ENCODE measurements at places on chromosomes 2 and 18.

DNA sequence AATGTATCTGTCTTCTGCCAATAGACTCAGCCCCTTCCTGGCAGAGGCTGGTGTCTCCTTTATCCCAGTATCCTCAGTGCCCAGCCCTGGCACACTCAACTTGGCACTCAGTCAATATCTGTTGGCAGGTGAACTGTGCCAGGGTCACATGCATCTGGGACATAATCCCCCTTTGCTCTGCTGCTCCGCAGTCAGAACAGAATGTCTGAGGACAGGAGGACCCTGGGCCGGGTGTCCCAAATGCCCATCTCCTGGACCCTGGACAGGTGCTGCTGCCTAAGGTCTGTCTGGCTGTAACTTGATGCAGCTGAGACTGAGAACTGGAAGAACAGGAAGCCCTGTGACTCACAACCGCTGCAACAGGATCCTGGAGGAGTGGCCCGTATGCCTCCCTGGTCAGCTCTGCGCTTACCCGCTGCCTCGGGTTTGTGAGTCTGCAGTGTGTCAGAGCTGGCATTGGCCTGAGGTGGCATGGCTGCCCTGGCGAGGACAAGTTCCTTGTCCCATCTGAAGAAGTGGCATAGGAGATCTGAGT lies 11.4 kb downstream of the HK2 start:
- peak; percentile 98 for DNase-seq

DNA sequence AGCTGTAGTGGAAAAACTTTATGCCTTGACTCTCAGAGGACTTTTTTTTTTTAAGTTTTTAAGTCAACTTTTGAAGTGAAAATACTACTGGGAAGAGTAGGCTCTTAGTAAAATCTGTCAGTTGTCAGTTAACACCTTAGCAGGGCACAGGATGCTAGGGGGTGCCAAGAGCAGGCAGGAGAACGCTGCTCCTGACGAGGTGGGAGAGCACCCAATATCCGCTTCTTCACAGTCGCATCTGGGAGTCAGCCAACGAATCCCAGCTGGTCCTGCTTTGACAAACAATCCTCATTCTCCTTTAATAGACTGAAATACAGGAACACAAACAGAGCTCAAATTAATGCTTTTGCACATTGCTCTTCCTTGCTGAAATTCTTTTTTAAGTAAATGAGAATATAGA lies 709.5 kb upstream of the ACVR2A start:
- no peak for DNase-seq

DNA sequence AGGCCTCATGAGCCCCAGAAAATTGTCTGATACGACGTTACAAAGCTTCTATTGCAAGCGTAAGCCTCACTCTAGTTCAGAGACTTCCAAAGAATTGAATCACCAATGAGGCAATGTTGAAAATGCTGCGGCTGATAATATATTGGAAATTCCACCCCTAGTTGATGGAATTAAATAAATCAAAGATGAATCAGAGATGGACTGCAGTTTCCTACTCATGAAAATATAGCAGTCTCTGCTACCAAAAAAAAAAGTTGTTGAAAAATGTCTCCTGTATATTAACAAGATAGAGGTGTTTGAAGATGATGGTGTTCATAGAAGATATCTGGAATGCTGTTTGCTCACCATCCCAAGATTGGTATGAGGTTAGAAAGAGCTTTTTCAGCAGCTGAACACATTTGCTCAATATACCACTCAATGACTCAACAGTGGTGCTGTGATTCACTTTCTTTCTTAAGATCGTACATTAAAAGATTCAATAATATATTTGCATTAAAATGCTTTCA lies 99.8 kb upstream of the ARHGAP28 start:
- DNase-seq: no peak

- DNase-seq: peak; percentile 45
These were observed 136.6 kb upstream of the ZC3H15 start for GRCh38 chr2:186349508-186349907.

DNA sequence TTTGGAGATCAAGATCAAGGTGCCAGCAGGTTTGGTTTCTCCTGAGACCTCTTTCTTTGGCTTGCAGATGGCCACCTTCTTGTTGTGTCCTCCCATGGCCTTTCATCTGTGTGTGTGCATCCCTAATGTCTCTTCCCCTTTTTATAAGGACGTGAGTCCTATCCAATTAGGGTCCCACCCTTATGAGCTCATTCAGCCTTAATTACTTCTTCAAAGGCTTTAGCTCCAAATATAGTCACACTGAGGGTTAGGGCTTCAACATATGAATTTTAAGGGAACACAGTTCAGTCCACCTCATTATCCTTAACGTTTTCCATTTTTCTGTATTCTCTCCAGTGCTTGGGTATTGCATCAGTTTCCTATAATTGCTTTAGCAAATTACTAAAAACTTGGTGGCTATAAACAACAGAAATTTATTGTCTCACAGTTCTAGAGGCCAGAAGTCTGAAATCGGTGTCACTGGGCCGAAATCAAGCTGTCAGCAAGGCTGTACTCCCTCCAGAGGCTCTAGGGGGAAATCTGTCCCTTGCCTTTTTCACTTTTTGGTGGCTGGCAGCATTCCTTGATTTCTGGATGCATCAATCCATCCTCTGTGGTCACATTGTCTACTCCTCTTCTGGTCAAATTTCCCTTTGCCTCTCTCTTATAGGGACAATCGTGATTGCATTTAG lies 34.1 kb downstream of the CDC42EP3 start:
- no peak for DNase-seq

DNA sequence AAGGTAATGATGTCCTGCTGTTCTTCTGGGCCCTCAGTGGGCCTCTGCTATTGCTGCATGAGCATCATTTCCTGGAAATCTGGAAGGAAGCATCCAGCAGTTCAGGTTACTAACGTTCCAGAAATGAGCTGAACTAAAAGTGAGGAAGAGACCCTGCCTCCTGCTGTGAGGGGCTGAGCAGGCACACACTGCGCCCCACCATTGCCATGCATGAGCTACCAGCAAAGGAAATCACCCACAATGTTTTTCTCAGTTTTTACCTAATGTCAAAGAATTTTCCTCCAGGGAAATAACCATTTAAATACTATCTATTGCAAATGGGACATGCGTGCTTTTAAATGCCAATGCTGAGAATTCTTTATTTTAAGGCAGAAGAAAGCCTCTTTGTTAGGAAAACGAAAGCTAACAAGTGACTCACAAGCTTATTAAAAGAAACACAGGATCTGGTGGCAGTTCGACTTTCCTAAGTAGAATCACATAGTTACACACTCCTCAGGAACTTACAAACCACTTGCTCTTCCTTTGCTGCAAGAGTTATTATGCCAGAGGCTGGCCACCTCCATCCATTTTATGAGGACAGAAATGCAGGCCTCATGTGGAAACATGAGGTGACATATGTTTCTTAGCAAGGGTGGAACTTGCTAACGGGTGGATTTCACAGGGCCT lies 152.6 kb upstream of the TTC39C start:
- DNase-seq: no peak

DNA sequence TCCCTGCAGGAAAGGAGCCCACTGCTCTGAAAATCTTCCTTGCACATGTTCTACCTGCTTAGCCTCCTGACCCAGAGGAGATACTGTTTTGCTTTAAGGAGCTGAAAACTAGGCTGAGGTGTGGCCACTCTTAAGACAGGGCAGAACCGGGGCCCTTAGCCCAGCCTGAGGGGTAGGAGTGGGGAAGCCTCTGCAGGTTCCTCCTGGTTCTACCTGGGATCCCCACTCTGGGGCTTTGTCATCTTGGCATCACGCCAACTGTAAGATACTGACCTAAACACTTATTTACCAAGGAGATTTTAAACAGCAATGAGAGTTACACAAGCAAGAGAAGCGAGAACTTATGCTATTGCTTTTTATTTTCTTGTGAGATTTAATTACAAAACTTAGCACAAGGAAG lies 86.9 kb downstream of the KCTD1 start:
- no peak for DNase-seq

GRCh38 chr18:31835528-31836133 lies 75.0 kb upstream of the SLC25A52 start:
- no peak for DNase-seq

GRCh38 chr2:13698847-13699246 lies 933.7 kb upstream of the LRATD1 start:
- DNase-seq: no peak

DNA sequence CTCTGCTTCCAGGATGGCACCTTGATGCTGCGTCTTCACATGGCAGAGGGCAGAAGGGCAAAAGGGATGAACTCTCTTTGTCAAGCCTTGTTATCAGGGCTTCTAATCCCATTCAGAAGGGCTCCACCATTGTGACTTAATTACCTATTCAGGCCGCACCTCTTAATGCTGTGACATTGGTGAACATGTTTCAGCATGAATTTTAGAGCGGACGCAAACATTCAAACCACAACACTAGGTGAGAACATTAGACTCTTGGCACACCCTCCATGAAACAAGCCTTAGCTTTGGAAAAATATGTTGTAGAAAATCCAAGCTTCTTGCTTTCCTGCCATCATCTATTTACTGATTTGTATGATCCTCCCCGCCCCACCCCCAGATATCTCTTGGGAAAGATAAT lies 17.9 kb downstream of the DAW1 start:
- no peak for DNase-seq

DNA sequence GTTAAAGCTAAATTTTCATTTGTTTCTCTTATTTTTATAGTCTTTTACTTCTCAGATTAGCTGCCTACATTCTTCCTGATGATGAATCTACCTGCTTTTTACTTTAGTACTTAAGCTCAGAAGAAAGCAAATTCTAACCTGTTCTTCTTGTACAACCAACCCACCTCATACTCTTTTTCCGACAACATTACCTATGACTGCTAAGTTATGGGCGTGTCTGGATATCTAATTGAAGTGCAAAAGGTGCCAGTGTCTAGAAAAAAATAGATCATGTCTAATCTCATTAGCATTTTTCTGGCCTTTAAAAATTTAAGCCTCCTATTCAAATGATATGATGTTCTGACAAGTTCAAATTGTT lies 1.5 kb upstream of the RGPD4 start:
- DNase-seq: no peak

- no peak for DNase-seq
These were observed 9.4 kb downstream of the C2orf42 start for GRCh38 chr2:70181363-70181956.

DNA sequence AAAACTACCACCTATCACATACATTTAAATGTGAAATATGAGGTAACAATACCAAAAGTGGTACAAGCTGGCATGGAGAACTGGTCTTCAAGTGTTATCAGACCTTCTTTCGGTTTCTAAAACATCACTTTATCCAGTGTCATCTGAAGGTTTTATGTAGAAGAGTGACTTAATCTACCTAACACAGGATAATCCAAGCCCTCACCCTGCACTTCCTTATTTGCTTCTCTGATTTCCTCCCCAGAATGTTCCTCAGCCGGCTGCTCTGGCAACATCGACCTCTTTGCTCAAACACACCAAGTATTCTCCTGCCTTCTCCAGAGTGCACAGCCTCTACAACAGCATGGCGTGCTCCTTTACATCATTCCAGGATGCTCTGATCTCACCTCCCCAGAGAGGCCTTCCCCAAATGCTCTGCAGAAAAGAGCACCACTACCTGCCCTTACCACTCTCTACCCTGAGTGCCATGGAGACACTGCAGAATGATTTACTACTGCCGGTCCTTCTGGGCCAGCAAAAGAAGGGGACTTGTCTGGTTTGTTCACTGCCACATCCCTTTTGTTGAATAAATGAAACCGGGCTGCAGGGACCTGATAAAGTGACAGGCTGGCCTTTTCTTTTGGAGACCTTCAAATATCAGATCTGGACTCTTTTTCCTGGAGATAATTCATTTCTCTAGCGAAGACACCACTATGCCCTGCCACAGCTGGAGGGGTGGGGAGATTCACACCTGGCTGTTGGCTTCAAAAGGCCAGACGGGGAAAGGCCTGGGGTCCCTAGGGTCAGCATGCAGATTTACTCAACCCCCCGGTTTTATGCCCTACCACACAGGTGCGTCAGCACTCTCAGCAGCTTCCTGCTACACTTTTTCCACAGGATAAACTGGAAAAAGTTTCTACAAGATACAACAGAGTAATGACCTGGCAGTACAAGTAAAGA lies 42.0 kb downstream of the TTR start:
- no peak for DNase-seq

GRCh38 chr2:207905546-207905945 lies 119.8 kb downstream of the PLEKHM3 start:
- DNase-seq: no peak

- peak; percentile 69 for DNase-seq
These were observed 105.2 kb downstream of the NETO1 start for GRCh38 chr18:72762515-72763122.

DNA sequence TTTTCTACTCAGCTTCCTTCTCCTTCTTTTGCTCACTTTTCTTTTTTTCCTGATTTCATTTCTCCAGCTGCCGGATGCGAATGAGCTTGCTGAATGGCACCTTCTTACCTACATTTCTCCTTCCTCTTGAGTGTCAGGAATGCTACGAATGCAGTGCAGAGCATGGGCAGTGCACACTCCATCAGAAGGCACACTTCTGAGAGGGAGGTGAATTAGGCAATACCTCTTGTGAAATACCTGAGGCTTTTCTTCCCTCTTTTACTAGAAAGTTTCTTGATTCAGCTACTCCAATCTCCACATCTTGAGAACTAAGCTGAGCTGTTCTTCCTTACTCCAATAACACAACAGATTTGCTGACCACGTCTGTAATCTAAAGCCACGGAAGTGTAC lies 51.1 kb downstream of the PLEKHM3 start:
- no peak for DNase-seq

DNA sequence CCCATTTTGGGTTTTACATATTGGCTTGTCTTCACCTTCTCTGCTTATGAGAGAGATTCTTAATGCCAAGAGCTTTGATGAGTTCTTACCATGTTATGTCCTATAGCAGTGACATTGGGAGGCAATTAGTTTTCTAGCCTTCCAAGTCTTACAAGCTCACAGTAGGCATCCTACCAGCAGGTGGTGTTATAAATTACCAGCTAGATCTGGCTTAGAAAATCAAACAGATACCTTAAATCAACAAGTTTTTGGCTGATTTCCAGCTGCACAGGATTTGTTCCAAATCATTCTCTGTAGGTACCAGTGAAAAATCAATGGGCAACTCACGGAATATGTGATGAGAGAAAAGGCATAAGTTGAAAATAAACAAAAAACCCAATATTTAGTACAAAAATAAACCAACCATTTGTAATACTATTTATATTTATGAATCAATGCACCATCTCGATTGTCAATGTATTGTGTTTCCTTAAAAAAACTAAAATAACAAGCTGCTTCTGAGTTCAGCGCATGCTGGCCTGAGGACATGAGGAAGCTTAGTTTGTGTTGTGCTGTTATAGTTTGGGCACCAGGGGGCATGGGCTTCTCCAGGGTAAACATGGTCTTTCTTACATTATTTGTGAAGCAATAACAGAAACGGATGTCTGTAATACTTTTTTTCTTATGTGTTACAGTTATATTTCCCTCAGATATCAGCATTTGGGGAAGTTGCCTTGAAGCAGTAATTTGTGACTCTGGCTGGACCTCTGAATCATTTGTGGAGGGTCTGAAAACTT lies 34.1 kb upstream of the NXPH2 start:
- DNase-seq: peak; percentile 39

GRCh38 chr2:71154798-71155197 lies 24.4 kb downstream of the MPHOSPH10 start:
- no peak for DNase-seq

All from LNCaP clone FGC (cell line).